Activated CD4-positive, alpha-beta T cell treated with anti-CD3 and anti-CD28 coated beads, Interleukin-2, Interleukin-4, amounts not matched to agents 100 ng/mL and 50 ng/mL, durations not matched to agents 16 hours and 8 hours (primary cell): ENCODE measurements at places on chromosomes 2 and 18.

GRCh38 chr18:26655525-26656430, 107.4 kb upstream of the KCTD1 start:
- no peak for DNase-seq

DNA sequence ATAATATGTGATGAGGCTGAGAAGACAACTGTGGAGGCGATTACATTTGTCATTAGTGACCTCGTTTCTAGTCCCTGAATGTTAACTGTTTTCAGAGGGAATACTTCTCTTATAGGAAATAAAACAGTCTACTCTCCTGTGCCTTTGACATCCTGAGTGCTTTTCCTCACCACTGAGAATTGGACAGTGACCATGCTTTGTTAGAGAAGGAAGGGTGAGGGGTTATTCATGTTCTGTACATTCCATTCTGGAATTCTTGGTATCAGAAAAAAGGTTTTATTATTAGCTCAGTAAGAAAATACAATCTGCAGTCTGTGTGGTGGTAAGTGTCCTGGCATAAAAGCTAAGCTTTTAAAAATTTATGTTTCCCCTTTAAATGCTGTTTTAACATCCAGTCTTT, 58.8 kb downstream of the PARD3B start:
- no peak for DNase-seq

GRCh38 chr2:38409156-38410102, 32.4 kb upstream of the ATL2 start:
- DNase-seq, result no peak

- DNase-seq, result no peak
Observed at GRCh38 chr18:56672391-56672790, 21.2 kb downstream of the WDR7 start.

DNA sequence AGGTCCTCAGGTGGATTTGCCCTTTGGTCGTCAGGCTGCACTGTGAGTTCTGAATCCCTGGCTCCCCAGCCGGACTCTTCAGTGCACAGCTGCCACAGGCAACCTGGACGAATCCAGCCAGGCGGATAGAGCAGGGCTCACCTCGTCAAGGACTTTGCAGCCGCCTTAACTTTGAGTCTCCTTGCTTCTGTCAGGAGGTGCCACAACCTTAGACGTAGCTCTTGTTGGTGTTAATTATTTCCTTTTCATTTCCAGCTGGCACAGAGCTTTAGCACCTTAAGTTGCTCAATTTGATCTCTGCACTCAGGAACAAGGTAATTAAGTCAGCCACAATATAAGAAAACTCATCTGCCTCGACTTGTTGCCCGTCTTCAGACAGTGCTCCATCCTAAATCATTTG, 17.7 kb downstream of the SMIM21 start:
- DNase-seq, result no peak

- no peak for DNase-seq
Observed at GRCh38 chr2:26692897-26693849, 651 bp downstream of the KCNK3 start.

DNA sequence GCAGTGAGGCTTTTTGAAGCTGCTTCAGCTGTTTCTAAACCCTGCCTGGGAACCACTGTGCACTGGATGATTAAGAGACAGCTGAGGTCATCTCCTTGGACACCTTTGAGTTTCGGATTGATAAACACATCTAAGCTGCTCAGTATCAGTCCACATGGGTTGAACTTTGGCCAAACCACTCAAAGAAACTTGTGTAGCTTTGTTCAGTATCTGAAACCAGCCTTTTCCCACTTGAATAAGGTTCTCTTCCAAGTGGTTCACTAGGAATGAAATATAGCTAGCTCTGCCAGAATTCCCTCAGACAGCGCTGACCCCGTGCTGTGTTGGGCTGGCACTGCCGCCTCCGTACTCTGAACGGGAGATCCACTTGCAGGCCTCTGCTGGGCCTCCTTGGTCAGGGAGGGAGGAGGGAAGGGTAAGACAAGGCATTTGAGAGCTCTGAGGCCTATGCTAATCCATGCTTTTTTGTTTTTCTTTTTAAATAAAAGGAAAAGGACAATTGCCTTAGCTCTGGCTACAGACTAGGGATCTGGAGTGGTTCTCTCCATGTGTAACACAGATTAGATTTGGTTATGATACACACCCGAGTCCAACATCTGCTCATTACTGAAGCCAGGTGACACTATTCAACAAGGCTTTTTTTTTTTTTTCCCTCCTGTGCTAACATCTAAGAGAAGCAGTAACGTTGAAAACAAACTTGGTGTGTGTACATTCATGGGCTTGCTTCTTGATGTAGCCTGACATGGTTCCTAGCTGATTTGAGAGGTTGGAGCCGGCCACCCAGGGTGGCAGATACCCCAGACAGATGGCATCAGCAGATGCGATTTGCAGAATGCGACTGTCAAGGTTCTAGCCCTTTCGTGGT, 67.7 kb downstream of the NCK2 start:
- DNase-seq, result no peak

GRCh38 chr2:190636361-190636760, 12.5 kb upstream of the NAB1 start:
- no peak for DNase-seq

DNA sequence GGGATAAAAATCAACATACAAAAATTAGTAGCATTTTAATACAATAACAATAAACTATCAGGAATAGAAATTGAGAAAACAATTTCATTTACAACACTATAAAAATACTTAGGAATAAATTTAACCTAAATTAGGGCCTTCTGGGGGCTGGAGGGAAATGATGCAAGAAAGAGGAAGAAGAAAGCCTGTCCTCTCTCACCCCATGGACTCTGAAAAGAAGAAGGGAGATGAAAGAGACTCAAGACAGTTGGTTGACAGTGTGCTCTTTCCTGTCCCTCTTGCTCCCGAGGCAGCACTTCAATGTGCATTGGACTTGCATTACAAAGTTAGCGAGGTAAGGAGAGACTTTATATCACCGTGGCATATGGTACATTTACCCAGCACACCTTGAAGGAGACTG, 88.5 kb downstream of the VAPA start:
- DNase-seq, result no peak

DNA sequence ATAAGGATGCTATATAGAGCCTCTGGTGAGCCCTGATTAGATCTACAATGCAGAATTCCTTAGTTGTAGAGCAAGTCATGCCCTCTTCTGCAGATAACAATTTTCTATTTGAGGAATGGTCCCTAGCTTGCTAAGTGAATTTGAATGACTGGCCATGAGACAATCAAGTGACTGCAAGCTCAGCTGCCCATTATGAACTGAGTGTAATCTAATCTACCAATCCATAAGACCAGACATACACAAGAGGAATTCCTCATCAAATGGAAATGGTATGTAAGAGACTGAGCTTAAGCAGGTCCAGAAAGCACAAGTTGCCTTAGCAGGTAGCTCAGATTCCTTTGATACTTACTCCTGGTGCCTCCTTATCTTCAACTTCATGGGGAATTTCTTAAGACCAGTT, 4.8 kb upstream of the ANKRD44 start:
- DNase-seq, result no peak

DNA sequence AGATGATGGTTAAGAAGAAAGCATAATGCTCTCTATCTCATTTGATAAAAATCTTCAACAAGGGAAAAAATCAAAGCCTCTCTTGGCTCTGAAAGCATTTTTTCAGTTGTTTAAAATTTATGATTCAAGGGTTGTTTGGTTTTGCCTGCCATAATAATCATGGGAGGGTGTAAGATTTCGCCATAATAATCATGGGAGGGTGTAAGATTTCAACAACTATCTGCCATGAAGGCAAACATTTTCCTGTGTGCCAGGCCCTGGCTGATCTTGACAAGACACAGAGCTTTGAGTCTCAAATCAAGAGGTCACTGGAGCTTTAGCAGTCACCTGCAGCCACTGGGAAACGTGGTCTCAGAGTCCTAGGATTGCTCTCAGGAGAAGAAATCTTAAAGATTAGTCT, 175.1 kb upstream of the PIEZO2 start:
- DNase-seq, result no peak

DNA sequence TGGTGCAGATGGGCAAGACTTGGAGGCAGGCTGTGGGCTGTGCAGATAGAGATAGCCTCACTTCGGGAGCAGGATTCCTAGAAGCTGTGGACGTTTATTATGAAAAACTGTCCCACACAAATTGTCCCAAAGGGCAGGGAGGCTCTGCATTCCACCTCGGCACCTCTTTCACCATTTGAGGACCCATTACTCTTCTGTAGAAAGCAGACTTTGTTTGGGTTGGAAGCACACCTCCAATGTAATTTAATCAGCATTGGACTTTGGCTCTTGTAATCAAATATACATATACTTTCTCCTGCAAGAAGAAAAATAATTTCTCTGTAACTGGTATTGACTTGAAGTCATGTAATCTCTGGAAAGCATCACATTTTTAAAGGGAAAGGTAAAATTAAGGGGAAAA, 8.5 kb downstream of the ONECUT2 start:
- no peak for DNase-seq

DNA sequence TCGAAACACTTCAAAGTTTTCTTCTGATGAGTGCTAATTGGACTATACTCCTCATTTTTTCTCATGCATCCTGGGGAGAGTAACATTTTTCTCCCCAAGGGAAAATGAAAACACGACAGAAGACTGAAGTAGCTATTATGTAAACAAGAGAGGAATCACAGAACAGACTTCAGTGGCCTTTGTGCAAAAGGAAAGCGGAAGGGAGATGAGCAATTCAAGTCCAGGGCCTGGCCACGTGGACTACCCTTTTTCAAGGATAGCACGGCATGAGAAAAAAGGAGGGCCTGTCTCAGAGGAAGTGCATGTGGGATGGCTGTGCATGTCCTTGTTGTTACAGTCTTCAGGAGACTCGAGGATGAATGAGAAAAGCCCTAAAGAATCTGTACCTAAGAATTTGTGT, 43.8 kb upstream of the KCNE4 start:
- no peak for DNase-seq

GRCh38 chr18:577643-578375, 2.4 kb upstream of the CETN1 start:
- DNase-seq, result no peak

DNA sequence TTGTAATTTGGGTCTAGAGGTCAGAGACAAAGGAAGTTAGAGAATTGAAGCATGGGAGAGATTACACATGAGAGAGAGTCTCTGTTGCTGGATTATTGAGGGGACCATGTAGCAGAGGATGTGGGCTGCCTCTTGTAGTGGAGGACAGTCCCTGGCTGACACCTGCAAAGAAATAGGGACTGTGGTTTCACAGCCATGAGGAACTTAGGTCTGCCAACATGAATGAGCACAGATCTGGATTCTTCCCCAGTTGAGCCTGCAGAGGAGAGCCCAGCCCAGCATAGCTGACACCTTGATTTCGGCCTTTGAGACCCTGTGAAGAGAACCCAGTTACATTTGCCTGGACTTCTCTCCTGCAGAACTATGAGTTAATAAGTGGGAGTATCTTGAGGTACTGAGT, 179.5 kb upstream of the TWIST2 start:
- no peak for DNase-seq

DNA sequence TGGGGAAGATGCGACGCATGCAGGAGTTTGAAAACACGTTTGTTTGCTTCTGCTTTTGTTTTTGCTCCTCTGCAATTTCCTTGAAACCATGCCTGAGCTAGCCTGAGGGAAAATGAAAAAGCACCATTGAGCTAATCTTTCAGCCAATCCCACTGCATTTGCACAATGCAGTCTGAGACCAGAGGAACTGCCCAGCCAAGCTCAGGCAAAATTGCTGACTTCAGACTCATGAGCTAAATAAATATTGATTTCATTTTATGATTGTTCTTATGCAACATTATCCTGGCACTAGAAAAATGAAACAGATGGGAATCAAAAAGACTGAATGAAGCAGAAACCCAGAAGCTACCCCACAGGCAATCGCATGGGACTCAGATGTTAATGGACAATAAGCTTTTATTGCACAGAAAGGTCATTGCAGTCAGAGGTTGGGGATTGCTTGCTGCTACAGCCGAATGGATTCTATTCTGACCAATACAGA, 37.0 kb downstream of the TPRKB start:
- DNase-seq, result no peak

DNA sequence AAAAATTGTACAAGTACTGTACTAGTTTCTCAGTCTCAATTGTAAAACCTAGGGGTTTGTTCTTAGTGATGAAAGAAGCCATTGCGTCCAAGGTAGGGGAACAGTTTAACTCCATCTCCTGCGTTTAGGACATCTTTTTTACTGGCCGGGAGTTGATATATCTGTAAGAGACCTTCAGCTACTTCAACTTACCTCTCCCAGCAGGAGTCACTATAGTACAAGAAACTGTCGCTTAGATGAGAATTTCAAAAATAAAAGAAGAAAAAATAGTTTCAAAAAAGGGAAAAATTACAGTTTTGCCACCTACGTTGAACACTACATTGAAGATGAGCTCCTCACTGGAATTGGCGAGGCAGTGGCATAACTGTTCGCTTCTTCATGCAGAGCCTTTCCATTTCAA, 122.7 kb downstream of the MAP3K20 start:
- DNase-seq, result no peak

DNA sequence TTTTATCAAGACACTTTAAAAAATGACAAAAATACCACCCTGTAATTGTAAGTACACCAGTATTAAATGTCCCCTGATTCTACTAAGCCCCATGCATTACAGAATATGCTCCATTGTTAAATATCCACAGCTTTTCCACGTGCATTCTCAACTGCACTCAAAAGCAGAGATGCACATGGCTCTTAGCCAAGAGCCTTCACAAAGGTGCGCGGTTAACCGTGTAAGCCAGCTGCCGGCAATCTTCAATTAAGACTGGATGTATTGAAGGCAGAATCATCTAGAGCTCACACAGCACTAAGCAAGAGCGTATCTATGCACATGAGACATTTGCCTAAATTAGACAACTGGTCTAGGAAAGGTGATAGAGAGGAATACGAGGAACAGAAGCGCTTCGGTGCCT, 278.3 kb downstream of the NAPG start:
- no peak for DNase-seq

DNA sequence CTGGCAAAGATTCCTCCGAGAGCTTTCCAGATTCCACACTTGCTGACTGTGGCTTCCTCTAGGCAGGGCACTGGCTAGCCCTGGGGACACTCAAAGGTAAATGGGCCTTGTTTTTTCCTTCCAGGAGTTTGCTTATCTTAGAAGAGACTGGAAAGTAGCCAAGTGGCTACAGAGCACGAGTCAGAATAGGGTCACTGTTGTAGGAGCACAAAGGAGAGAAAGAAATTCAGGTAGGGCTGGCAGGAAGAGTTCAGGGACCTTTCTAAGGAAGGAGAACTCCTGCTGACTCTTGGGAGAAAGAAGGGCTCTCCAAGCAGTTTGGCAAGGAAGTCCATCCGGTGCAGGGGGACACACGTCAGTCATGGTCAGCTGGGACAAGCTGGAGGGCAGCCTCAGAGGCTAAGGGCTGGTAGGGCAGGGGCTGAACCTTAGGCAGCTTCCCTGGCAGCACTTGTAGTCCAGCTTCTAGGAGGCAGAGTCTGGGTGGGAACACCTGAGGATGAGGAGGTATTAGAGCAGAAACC, 39.5 kb downstream of the NIFK start:
- DNase-seq, result no peak

GRCh38 chr18:76943542-76944339, 121.4 kb downstream of the ZNF236 start:
- no peak for DNase-seq

- DNase-seq, result no peak
Observed at GRCh38 chr2:26533661-26534060, 55.7 kb upstream of the OTOF start.

- DNase-seq, result no peak
Observed at GRCh38 chr2:74107071-74107470, 40.6 kb downstream of the BOLA3 start.
